Panc1 (cell line): ENCODE measurements at places on chromosomes 1 and 21.

GRCh38 chr1:228321435-228321834 lies 85.2 kb downstream of the TRIM11 start:
- no peak for DNase-seq

DNA sequence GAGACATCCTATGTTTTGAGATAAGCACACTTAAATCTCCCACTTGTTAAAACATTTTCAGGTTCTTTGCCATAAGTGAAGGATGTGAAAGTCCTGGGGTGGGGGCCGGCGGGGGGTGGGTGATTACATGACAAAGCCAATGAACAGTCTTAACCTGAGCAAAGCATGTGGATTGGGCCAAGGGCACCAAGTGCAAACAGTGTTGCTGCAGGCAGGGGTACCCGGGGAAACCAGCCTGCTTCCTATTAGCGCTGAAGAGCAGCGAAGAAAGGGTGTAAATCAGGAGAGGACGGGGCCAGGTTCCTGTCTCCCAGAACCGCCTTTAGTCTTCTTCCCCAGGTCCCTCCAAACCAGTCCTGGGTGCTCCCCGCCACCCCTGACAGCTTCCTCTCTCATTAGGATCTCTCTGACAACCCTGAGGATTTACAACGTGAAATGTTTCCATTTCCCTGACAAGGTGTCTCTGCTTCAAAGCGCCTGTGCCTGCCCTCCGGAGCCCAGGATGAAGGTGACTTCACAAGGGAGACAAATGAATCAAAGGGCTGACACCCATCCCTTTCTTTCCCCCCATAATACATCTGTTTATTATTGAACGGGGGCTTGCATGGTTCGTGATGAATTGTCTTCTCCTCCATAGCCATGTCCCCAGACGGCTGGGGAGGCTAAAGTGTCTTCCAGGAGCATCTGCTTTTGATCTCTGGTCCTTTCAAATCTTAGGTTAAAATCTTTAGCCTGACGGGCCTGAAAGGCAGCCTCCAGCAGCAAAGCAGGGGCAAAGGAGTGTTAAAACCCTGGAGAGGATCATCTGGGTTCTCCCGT lies 109.5 kb downstream of the TRABD2B start:
- DNase-seq, result no peak

DNA sequence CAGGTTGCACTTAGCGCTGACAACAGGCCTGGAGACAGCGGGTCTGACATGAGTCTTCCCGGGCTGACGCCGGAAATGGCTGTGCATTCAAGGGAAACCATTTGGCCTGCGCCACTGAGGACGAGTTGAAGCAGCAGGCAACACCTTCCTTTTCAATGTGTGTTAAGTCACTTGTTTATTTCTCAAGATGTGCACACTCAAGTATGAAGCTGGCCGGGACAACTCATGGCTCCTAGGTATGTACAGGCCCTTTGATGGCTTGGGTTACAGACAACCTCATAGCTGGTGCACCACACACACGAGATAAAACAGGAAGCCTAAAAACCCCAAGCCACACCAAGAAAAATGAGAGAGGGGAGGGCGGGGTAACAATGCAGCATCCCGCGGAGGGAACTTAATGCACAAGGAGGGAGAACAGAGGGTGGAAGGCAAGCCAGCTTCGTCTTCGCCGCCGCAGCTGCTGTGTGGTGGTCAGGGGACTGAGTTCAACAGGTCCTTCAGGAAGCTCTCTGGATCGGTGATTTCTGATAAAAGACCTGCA lies 118.0 kb upstream of the IFFO2 start:
- no peak for DNase-seq

DNA sequence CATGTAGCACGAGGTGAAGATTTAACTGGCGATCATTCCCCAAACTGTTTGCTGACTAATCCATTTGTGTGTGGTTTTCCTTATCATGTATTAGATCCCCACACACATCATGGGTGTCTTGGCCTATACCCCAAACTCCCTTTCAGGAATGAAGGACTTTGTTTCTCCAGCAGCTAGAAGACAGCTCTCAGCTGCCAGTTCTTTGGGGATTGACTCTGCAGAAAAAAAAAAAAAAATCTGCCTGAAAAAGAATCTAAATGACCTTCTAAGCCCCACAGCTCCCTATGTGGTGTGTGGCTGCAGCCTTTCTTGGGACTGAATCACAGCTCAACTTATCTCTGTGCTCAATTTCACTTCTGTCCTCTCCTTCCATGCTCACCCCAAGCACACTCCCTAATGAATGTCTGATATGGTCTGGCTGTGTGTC lies 256.3 kb upstream of the DUSP10 start:
- DNase-seq, result no peak

GRCh38 chr1:107264561-107264960 lies 123.7 kb downstream of the NTNG1 start:
- no peak for DNase-seq

DNA sequence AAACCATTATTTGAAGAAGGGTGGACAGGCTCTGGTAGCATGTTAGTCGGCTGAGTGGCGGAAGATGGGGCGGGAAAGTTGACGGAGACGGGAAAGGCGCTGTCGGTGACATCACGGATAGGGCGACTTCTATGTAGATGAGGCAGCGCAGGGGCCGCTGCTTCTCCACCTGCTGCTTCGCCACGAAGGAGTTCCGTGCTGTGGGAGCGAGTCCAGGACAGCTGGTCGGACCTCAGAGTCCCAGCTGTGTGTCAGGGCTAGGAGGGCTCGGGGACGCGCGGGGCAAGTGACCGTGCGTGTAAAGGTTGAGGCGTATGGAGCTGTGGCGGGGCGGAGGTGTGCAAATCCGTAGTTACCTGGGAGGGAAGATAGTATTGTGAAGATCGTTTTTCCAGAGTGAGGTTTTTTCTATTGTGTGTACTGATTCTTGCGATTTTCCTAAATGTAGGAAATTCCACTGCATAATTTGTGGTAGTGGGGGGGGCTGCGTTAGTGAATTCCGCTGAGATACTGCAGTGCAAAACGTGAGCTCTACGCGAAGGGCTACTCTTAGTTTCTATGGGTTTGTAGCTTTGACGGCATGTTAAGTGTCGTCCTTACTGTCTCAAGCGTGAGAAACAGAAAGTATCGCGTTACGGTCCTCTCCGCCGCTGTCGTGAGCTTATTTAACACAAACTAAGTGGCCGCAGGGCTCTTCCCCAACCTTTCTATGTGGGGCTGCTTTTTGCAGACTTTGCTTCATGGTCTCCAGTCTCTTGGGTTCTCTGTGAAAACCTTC lies 111.2 kb upstream of the NBPF11 start:
- peak; percentile 99 for DNase-seq

GRCh38 chr21:39441502-39442475 lies 3.8 kb downstream of the LCA5L start:
- peak; percentile 20 for DNase-seq

- no peak for DNase-seq
Observed at GRCh38 chr1:14778898-14779865, 180.7 kb downstream of the KAZN start.

- DNase-seq, result no peak
Observed at GRCh38 chr1:172630868-172631267, 28.0 kb upstream of the FASLG start.

GRCh38 chr1:151918819-151919610 lies 9.7 kb upstream of the THEM4 start:
- no peak for DNase-seq

- DNase-seq, result no peak
Observed at GRCh38 chr1:60065199-60065598, 8.4 kb downstream of the C1orf87 start.

- no peak for DNase-seq
Observed at GRCh38 chr1:155004352-155005075, 1.9 kb downstream of the ZBTB7B start.

DNA sequence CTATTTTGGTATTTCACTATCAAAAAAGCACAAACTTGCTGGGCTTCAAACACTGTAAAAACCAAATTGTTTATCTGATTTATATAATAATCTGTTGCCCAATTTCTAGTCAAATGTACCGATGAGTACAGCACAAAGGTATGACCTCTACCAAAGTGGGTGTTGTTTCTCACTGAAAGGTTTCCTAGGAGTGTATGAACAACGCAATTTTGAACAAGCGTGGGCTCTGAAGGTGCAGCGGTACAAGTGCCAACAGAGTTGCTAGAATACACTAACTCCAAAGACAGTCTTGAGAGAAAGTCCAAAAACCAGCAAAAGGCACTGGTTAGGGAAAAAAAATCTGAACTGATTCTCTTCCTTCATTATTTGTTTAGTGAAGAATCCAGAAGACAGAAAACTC lies 130.4 kb downstream of the ATP1B1 start:
- no peak for DNase-seq

- DNase-seq, result peak; percentile 45
Observed at GRCh38 chr1:55781944-55782482, 566.8 kb upstream of the USP24 start.

DNA sequence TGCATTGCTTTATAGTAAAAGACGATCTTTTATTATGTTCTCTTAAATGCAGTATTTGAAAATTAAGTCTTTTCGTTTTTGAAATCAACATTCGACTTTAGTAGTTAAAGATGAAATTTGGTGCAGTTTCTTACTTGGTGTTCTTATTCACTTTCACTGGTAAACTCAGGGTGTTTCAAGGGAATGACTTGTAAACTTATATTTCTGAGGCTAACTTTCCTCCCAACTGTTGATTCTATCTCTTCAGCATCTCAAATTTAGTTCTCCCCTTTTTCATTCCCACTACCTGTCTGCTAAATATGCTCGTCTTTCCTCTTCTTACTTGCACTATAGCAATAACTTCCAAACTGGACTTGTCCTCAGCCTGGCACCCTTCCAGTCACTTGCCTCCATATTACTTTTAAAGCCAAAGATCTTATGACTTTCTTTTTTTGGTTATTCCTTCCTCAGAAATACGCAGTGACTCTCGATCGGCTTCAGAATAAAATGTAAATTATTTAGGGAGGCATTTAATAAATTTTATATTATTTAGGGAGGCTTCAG lies 988 bp downstream of the SLC35A3 start:
- peak; percentile 5 for DNase-seq

DNA sequence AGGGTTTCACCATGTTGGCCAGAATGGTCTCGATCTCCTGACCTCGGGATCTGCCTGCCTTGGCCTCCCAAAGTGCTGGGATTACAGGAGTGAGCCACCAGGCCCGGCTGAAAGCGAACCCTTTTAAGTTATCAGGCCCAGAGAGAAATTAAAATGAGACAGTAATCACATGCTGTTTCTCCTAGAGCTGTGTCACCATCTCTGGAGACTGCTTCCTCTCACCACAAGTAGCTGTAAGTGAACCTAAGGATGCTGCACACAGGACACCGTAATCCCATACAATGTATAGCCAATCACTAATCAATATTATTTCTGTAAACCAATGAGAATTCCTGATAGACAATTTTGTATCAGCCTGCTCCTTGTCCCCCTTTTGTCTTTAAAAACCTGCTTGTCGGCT lies 5.7 kb upstream of the CSTB start:
- no peak for DNase-seq

DNA sequence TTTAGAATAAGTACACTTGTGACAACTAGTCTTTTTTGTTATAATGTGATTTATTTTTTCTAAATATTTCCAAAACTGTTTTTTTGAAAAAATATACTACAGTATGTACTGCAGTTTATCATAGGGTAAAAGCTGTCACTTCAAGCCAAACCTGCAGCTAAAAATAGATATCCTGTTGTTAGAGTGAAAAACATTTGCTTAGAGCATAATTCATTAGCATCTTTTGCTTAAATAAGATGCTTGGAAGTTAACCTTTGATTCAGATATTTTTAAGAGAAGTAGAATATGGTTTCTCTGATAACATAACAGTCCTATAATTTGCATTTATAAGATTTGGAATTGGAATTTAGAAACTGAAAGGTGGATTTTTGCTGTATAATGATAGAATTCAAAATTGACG lies 21.5 kb downstream of the PRKACB start:
- no peak for DNase-seq

GRCh38 chr1:37755951-37756560 lies 8.9 kb downstream of the EPHA10 start:
- DNase-seq, result no peak

GRCh38 chr1:203289281-203289981 lies 15.9 kb upstream of the BTG2 start:
- no peak for DNase-seq

GRCh38 chr1:214331827-214332423 lies 51.0 kb downstream of the SMYD2 start:
- peak; percentile 35 for DNase-seq

- DNase-seq, result no peak
Observed at GRCh38 chr1:173733912-173734311, 19.1 kb downstream of the KLHL20 start.

GRCh38 chr1:173300061-173301044 lies 93.2 kb upstream of the TNFSF4 start:
- no peak for DNase-seq

DNA sequence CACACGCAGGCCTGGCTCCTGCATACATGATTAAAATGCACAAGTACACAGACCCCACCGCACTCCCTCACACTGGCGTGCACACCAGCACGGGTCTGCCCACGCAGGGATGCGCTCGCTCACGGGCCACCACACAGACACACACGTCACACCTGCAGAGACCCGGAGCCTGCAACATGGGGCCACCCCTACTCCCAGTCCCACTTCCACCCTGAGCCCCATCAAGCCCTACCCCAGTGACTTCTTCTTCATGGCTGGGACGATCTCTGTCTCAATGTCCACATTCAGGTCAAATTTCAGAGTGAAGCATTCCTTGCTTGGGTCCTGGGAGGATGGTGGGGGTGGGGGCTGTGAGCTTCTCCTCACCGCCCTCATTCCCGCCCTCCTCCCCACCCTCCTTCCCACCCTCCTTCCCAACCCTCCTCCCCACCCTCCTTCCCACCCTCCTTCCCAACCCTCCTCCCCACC lies 8.9 kb upstream of the TNFRSF25 start:
- no peak for DNase-seq

DNA sequence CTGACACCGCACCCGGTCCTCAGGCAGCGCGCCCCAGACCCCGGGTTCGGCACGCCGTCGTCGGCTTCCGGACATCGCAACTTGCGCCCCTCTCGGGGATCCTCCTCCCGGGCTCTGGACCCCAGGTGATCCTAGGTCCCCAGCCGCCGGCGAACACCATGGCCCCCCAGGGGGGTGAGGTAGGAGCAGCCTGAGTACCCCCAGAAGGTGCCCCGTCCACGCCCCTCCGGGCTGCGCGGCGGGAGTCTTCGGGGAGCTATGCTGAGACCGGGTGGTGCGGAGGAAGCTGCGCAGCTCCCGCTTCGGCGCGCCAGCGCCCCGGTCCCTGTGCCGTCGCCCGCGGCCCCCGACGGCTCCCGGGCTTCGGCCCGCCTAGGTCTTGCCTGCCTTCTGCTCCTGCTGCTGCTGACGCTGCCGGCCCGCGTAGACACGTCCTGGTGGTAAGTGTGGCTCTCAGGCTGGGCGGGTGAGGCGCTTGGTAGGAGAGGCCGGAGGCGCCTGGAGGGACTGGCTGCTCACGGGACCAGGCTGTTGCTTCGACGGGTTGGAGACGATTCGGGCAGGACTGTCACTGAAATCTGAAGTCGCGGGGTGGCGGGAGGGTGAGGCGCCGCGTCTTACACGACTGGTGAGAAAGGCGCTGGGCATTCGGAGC lies 367 bp downstream of the WNT2B start:
- DNase-seq, result no peak
